ENCODE measurements at places on chromosomes 2 and 18. TPM values are rescaled to one million over a fixed set of nuclear protein-coding genes. Genes with fewer than 3 reads are reported as not detected.

Gene THAP4
- total RNA-seq: 90.0 TPM

Gene TUBA4B
- total RNA-seq: 0.26 TPM

Gene MYCN
- not detected for total RNA-seq

Gene ADRA2B
- total RNA-seq: 0.08 TPM

Gene AOX1
- total RNA-seq: 2.9 TPM

Gene STPG4
- total RNA-seq: not detected

Gene C2orf15
- 0.45 TPM for total RNA-seq

Gene TMEM185B
- 52.0 TPM for total RNA-seq

Gene HSBP1L1
- total RNA-seq: 9.4 TPM

Gene ARHGAP25
- total RNA-seq: 0.13 TPM

Gene ADD2
- total RNA-seq: 23.6 TPM

Gene MCM6
- total RNA-seq: 56.8 TPM

Gene VSNL1
- not detected for total RNA-seq

Gene POMC
- total RNA-seq: not detected

Gene ZNF521
- not detected for total RNA-seq

Gene ABCB11
- 0.02 TPM for total RNA-seq

Gene NLRC4
- not detected for total RNA-seq

Gene CDH2
- total RNA-seq: 48.7 TPM

Gene SPP2
- not detected for total RNA-seq

Gene DNER
- 9.1 TPM for total RNA-seq

Gene SKA1
- 12.2 TPM for total RNA-seq

Gene C18orf32
- 21.0 TPM for total RNA-seq

Gene ID2
- total RNA-seq: 99.8 TPM

Gene TFCP2L1
- 0.85 TPM for total RNA-seq

Gene DPP10
- total RNA-seq: not detected

Gene TCF23
- total RNA-seq: not detected

Gene CTAGE1
- not detected for total RNA-seq

Gene PELI1
- total RNA-seq: 1.6 TPM

Gene ABI2
- 58.7 TPM for total RNA-seq

Gene CUL3
- total RNA-seq: 83.4 TPM

Gene FAM210A
- 20.6 TPM for total RNA-seq

Gene HOXD12
- not detected for total RNA-seq

Gene ANKRD29
- total RNA-seq: 10.0 TPM

Gene MRPL33
- 459 TPM for total RNA-seq

Gene SLC19A3
- total RNA-seq: 3.4 TPM

Gene DGUOK
- 151 TPM for total RNA-seq

Gene PFN4
- 1.1 TPM for total RNA-seq

Gene UGT1A9
- 4.9 TPM for total RNA-seq

Gene DSG3
- not detected for total RNA-seq

Gene TLX2
- total RNA-seq: 0.30 TPM

Data from A549 treated with DMSO at 1 μM for 4 hours (cell line).